D341Med (cell line): ENCODE measurements at places on chromosomes 1 and 21.

GRCh38 chr21:40291560-40291959 lies 424.3 kb downstream of the PCP4 start:
- DNase-seq, result no peak

DNA sequence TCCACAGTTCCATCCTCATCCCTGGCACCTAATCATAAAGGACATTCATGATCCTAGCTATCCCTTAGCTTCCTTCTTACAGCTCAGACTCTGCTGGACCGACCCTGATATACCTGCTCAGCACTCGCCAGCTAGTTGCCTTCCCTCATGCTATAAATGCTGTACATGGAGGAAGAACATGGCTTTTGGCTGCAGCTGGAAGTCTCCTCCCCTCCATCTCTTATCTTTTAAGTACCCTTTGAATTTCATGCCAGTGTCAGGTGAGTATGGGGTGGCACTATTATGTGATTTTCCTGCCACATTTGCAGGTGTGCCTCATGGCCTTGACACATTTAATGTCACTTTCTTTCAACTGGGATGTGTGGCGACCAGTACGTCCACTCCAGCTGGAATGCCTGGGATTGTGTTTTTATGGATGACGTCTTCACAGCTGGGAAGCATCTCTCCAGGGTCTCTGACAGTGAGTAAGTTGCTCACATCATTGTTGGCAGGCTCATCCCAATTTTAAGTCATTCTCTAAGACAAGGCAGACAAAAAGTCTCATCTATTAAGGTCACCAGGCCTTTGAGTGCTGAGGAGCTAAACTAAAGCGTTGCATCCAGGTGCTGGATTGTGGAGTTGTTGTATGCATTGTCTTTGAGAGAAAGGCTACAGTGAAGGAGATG lies 43.4 kb downstream of the RUNX1 start:
- DNase-seq, result no peak

GRCh38 chr1:234243521-234244260 lies 129.6 kb upstream of the COA6 start:
- DNase-seq, result no peak

DNA sequence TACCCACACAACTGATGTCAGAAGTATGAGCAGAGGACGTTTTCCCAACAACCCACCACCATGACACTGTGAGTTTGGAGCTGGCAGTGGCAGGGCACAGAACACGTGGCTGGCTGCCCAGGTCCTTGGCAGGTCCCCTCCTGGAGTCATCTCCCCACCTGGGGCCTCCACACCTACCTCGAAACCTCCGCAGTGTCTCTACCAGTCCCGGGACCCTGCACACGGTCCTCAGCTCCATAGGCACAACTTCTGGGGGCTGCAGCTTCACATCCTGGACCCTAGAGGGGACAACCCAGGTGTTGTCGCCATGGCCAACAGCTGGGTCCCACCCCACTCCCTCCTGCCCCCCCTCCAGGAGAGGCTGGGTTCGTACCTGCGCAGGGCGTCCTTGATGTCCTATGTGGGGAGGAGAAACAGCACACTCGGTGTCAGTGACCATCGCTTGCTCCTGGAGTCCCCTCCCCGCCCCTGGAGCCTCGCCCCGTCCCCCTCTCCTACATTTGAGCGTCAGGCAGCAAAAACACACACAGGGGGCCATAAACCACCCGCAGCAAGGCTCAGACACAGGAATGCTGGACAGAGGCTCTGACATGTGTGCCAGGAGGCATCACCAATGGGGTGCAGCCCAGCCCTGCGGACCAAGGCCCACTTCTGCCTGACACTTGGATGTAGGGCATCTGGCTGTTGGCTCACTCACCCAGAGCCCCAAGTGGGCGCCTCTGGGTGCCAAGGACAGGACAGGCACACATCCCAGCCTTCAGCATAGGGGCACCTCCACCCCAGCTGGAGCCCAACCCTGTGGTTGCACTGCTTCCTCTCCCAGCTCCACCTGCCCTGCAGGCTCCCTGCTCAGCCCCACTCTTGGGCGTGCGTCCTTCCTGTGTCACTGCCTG lies 9.6 kb downstream of the TRIM11 start:
- DNase-seq, result peak; percentile 26

DNA sequence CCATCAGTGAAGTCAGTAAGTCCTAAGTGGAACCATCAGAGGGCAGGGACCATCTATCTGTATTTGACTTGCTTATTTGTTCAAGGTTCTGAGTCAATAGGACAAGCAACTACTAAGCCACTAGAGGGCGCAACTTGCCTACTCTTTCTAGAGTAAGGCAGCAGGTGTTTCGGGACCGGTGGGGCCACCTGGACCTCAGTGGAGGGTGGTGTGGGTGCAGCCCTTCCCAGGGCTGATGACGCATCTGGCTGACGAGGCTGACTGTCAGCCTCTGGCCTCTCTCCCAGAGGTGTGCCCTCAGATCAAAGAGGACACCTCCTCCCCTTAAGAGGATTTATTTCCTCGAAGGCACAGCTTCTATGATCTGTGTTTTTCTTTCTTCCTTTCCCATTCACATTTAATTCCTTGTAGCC lies 6.6 kb downstream of the CBR3 start:
- peak; percentile 71 for DNase-seq

- DNase-seq, result no peak
Measured at GRCh38 chr1:107993920-107994319, 28.9 kb upstream of the VAV3 start.
